ENCODE measurements at places on chromosomes 4 and X.

DNA sequence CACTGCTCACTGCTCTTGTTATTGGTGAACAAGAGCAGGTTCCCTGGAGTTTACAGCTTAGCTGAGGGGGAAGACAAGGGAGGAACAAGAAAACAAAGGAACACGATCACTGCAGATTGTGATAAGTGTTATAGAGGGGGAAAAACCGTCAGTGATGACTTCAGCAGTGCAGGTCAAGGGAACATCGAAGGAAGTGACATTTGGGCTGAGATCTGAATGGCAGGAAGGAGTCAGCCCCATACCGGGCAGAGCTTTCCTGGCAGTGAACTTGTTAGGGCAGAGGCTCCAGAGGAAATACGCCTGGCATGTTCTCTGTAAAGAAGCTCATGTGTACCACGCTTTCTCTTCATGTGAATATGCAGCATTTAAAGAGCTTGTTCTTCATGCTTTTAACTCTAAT is 78.1 kb downstream of the LDB2 start:
- no peak for DNase-seq

DNA sequence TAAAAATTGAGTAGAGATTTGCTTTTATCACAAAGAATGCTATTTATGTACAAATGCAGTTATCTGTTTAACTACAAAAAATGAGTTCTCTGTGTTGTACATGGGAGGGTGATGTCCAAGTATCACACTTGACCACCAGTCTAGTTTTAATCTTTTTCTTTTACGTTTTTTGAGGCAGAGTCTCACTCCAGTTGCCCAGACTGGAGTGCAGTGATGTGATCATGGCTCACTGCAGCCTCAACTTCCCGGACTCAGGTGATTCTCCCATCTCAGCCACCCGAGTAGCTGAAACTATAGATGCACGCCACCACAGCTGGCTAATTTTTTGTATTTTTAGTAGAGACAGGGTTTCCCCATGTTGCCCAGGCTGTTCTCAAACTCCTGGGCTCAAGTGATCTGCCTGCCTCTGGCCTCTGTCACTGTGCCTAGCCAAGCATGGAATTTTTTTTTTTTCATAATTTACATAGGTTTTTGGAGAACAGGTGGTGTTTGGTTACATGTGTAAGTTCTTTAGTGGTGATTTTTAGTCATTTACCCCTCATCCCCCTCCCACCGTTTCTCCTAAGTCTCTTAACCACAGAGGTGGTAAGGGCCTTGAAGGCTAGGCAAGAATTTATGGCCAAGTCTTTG is 47.9 kb upstream of the RPA4 start:
- no peak for DNase-seq

- DNase-seq = no peak
Observed at GRCh38 chrX:153644356-153645125, 2.5 kb upstream of the DUSP9 start.

- no peak for DNase-seq
Observed at GRCh38 chr4:26858035-26858918, 2.4 kb upstream of the STIM2 start.

DNA sequence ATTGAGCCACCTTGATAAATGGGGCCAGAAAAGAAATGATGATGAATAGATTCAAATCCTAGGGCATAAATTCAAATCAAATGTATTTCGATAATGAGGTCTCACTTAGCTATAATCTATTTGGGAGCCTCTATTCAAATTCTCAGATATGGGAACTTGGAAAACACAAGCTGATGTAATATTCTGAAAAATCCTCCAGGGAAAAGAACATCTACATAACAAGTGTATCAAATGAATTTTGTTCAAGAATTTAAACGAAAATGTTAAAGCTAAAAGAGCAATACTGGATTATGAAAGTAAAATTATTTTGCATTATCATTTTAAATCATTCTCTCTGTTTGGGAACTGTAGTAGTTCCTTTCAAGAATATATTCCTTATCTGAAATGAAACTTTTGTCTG is 38.9 kb upstream of the RAP1GDS1 start:
- DNase-seq = no peak

GRCh38 chrX:28312259-28312658 is 275.0 kb upstream of the IL1RAPL1 start:
- no peak for DNase-seq

- DNase-seq = no peak
Observed at GRCh38 chr4:114900934-114901333, 212.5 kb downstream of the NDST4 start.

DNA sequence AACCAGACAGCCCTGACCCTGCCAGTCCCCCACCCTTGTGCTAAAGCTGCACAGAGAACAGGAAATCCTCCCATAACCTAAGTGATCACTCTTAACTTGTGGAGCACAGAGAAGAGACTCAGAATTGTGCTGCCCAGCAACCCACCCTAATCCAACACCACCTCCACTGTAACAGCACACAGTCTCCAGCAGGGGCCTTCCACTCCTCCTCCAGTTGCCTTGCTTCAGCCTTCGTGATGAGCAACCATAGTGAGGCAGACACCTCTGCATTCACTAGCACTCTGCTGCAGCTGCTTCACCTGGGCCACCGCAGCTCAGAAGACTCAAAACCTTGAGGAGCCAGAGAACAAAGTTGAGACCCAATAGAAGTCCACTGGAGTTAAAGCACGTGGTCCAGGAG is 7.9 kb upstream of the UGT2B4 start:
- DNase-seq = no peak

GRCh38 chr4:180106122-180106521 is 2137.1 kb upstream of the TENM3 start:
- no peak for DNase-seq

GRCh38 chrX:133746593-133746992 is 238.8 kb downstream of the GPC3 start:
- no peak for DNase-seq
